ENCODE measurements at places on chromosomes 7 and 10. TPM values are rescaled to one million over a fixed set of nuclear protein-coding genes. Genes with fewer than 3 reads are reported as not detected.

The ERV3-1 gene
- total RNA-seq = 12.1 TPM

The ZNF503 gene
- 11.9 TPM for total RNA-seq

The EFCAB10 gene
- total RNA-seq = not detected

The LOXL4 gene
- total RNA-seq = 68.3 TPM

The HKDC1 gene
- total RNA-seq = 0.43 TPM

The SNCG gene
- total RNA-seq = 3.5 TPM

The PIK3CG gene
- total RNA-seq = 0.64 TPM

The CHST15 gene
- 16.4 TPM for total RNA-seq

The ANKMY2 gene
- total RNA-seq = 28.5 TPM

The CDHR3 gene
- 9.1 TPM for total RNA-seq

The RAB19 gene
- not detected for total RNA-seq

The STAG3 gene
- under 0.01 TPM for total RNA-seq

The FLNC gene
- 202 TPM for total RNA-seq

The DDIT4 gene
- 325 TPM for total RNA-seq

The TCTN3 gene
- total RNA-seq = 39.7 TPM

The CNTNAP2 gene
- not detected for total RNA-seq

The UTF1 gene
- total RNA-seq = not detected

The NEURL1 gene
- total RNA-seq = under 0.01 TPM

The NXPH1 gene
- not detected for total RNA-seq

The OPN1SW gene
- not detected for total RNA-seq

The CALHM1 gene
- not detected for total RNA-seq

The NUTM2E gene
- total RNA-seq = under 0.01 TPM

The COPS6 gene
- total RNA-seq = 113 TPM

Data from fibroblast of villous mesenchyme (primary cell).